ENCODE measurements at places on chromosomes 12 and 14.

DNA sequence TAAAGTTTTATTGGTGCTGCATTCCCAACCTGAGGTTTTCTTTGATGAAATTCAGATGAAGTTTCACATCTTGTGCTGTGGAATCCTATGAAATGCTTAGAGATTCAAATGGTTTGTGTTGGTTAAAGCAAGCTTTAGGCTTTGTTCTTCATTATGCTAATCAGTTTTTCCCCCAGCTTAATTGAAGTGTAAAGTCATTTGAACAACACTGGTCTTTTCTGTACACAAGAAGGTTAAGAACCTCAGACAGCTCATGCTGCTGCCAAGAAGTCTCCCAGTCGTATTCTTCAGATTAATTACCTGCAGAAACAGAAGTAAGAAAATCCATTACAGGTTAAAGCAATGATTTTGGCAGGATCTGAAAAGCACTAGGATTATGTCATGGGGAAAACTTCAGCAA is 48.9 kb downstream of the EML1 start:
- DNase-seq = no peak

DNA sequence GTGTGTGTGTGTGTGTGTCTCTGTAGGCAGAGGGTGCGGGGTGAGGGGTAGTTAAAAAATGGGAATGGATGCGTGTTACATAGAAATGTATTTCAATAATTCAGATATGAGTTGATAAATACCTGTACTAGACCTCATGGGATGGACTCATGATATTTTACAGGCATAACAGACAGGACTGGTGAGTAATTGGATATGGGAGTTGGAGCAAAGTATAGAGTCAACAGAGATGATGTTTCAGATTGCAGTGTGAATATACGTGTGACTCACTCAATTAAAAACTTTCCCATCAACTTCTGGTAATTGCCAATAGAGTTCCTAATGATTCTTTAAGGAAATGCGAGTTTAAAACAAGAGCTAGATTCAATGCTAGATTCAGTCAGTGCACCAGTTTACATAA is 711.9 kb downstream of the C12orf50 start:
- DNase-seq = no peak

DNA sequence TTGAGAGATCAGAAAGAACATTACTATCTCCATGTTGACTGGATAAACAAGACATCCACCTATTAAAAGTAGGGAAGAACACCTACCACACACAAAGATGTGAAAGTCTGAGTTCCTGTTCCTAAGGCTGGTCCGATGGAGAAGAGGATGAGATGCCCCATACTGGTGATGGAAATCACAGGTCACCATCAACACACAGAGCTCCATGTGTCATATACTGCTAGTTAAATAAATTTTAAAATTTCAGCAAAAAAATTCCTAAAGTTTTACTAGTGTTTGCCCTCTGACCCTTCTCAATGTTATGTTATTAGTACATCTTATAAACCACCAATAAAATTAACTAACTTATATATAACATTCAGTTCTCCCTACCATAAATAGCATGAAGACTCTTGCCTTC is 59.1 kb downstream of the KCNA5 start:
- no peak for DNase-seq

DNA sequence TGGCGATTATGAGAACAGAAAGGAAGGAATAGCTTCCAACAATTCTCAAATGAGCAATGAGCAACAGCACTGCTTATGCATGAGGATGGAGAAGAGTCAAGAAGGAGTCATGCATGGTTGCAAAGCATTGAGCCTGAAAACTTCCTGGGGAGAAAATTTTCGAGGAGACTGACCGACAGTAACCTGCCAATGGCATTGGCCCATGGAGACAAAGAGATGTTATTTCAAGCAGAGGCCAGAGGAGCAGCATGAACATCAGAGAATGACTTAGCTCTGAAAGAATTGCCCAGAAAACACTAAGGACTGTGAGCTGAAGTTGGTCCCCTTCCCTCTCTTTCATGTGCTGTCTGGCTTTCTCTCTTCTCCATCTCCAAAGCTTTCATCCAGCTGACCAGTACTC is 343.4 kb downstream of the ADAMTS20 start:
- no peak for DNase-seq

DNA sequence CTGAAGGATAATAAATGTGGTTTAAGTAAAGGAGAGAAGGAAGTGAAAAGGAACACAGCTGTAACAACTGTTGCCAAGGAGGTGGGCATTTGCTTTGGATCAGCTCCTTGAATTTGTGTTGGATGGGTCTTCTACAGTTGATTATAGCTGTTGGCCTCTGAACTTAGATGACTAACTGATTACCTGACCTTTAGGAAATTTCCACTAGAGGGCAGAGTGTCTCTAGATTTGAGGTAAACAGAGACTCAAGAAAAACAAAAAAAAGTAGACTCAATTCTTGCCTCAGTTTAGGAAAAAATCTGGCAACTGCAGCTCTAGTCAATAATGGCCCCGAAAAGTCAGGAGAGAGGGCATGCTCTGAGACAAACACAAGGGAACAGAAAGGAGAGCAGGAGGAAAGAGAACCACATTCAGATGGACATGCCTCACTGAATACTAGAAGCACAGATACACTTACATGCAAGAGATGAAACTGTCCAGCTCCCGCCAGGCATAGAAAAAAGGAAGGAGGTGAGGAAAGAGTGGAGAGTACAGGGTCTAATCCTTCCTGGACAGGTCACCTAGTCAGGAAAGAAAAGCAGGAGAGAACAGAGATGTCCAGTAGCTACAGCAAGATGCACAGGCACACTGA is 20.6 kb downstream of the COX14 start:
- DNase-seq = no peak

DNA sequence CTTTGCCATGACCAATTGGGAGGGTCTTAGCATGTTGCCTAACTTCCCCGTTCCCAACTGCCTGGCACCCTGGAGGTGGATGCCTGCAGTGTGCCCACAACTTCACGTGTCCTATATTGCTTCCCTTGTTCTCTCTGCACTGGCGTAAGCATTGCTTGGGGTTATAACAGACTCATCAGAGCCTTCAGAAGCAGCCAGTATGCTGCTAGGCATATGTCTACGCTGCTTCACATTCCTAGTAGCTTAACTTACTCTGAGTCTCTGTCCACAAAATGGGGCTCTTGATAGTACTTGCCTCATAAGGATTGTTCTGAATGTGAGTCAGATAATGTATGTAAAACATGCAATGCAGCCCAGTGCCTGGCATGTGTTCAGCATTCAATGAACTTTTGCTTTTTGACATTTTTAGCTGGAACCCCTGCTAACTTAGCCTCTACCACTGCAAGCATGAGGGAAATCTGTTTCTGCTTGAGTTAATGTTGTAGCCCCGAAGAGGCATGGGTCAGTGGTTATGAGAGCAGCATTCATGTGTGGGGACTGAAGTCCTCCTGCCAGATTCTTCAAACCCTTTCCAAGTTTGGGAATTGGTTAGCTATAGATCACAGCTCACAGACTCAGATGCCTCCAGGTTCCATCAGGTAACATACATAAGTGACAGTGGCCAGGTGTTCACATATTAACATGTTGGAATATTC is 2.8 kb downstream of the SLC5A8 start:
- DNase-seq = no peak

DNA sequence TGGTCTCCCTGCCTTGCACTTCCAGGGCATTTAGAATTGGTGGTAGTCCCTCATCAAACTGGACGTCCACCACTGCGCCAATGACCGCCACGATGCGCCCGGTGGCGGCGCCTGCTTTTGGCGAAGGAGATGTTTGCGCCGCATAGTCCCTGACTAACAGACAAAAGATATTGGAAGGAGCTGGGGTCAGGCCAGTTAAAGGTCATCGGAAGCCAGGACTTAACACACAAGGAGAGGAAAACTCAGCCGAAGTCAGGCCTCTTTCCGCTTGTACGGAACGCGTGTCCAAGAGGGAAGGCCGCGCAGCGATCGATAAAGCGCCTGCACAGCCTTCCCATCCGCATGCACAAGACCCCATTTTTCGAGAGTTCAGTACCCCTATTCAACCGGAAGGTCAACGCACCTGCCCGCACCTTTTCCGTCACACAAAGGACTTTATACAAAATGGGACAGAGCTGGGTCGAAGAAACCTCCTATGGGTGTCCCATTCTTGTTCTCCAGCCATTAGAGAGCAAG is 525 bp downstream of the ATP5F1B start:
- no peak for DNase-seq

- DNase-seq = no peak
Observed at GRCh38 chr12:10223208-10223607, 10.5 kb downstream of the GABARAPL1 start.

DNA sequence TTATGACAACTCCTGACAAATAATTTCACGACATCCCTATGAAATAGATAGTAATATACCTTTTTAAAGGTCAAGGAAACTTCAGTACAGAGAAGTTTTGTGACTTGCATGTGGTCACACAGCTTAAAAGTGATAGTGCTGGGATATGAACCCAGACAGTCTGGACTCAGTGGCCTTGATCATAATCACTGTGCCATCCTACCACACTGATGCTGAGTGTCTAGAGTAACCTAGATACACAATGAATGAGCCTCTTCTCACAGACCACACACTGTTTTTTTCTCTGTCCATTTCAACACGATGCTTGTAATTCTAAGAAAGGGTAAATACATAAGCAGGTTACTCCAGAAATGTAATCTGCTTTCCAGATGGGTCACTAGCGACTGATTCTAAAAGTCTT is 88.2 kb downstream of the SYNE2 start:
- no peak for DNase-seq

DNA sequence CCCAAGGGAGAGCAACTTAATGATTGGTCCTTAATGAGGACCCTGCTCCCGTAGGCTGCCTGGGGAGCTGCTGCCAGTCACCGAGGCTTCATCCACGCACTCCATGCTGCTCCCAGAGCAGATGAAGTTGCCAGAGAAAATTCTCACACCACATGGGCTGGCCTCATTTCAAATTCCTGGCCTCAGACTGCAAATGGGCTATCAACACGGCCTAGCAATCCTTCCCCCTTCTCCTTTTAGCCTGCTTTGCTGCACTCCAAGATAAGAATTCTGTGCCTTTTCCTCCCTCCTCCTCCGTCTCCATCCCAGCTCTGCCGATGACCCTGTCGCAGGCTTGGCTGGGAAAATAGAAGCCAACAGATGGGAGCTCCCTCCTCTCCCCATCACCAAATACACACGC is 10.8 kb upstream of the DGLUCY start:
- DNase-seq = no peak

DNA sequence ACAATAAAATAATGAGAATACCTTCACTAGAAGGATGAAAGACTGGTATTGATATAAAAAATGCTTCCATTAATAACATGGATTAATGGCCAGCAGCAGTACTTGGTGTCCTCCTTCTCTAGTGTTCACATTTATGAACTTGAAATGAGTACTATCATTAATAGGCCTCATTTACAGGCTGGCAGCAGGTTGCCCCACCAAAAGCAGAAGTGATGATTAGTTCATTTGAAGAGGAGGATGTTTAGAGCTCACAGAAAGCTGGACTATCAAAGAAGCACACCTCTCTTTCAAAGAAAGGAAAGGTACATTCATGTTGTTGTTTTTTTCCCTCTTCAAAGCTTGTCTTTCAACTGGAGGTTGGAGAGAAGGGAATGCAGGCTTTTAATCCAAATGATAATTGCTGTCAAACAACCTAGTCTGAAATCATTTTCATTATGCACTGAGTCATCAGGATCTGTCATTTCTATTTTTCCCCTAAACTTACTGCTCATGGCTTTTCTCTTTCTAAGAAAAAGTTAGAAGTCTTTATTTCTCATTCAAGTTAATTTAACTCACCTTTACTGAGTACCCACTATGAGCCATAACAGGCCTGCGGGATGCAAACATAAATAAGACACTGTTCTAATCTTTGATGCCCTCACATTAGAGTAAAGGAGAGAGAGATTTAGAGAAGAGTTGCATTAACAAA is 157.9 kb upstream of the GRIP1 start:
- DNase-seq = no peak

DNA sequence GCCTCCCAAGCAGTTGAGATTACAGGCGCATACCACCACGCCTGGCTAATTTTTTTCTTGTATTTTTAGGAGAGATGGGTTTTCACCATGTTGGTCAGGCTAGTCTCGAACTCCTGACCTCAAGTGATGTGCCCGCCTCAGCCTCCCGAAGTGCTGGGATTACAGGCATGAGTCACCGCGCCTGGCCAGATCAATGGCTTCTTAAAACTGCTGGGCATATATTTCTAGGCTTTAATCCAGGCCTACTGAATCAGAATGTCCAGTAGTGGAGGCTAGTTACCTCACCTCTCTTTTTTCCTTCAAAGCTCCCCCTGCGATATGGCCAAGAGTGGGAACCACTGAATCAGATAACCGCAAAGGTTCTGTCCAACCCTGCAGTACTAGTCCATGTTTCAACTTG is 17.1 kb downstream of the POU6F1 start:
- DNase-seq = no peak

DNA sequence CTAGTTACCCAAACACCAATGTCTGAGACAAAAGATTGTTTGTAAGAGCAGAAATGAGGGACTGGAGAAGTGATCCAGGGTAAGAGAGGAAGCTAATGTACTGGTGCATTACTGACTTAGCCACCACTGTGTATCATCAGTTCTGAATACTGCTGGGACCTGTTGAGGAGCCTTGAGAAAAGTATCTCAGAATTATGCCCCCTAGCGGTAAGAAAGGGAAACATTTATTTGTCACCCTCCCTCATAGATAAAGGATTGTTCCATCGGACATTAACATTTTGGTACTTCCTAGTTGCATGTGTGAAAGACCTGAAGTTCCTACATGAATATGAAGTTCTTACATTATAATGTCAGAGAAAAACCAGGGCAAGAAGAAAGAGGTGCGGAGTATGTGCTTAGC is 612.5 kb downstream of the FSCB start:
- DNase-seq = no peak

DNA sequence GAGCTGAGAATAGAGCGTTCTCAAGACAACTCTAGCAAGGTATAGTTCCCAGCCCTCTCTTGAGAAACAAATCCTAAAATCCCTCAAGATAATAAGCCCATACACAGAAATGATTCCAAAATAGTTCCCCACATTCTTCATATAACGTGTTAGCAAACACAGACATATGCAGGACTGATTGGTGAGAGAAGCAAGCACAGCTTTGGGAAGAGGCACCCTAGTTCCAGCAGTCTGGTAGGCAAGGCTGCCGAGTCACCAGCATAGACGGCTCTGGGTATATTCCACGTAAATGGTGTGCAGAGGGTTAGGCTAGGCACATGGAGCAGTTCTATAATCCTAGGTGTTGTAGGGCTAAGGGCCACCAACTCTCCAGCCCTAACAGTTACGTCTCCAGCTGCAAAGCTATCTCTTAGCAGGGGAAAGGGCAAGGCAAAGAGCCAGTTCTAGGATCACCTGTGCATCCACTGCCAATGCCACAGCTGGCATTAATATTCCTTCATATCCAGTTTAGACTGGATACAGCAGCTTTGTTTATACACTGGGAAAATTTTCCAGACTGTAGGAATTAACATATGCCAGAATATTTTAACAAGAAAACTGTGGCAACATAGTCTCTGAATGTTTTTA is 52.9 kb downstream of the SH2B3 start:
- no peak for DNase-seq

DNA sequence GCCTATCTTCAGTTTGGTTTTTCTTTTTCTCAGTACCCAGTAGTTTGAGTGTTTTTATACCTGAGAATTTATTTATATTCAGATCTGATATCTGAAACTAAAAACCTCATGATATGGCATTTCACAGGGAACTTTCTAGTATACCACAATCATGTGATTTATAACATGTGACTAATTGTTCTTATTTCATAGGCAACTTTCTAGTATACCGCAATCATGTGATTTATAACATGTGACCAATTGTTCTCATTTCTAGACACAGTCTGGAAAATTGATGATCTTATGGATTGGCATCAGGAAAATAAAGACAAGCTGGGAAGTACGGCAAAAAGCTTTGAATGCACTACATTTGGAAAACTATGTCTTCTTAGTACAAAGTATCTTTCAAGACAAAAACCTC is 20.6 kb downstream of the ZNF268 start:
- no peak for DNase-seq

Measured in activated CD4-positive, alpha-beta T cell treated with anti-CD3 and anti-CD28 coated beads for 4 hours (primary cell).